Type B pancreatic cell (in vitro differentiated cells): ENCODE measurements at places on chromosomes 16 and 17. TPM values are rescaled to one million over a fixed set of nuclear protein-coding genes. Genes with fewer than 3 reads are reported as not detected.

Gene ZNF629
- 26.9 and 35.5 TPM in 2 replicates for total RNA-seq

Gene P2RX5
- 0.69 and 1.3 TPM in 2 replicates for total RNA-seq

Gene RBL2
- total RNA-seq, result 49.1 and 51.0 TPM in 2 replicates

- DNase-seq, result no peak
Observed at GRCh38 chr16:9115277-9115676, 23.8 kb downstream of the HAPSTR1 start.

GRCh38 chr17:44564429-44564828, 7.1 kb downstream of the FZD2 start:
- no peak for DNase-seq

DNA sequence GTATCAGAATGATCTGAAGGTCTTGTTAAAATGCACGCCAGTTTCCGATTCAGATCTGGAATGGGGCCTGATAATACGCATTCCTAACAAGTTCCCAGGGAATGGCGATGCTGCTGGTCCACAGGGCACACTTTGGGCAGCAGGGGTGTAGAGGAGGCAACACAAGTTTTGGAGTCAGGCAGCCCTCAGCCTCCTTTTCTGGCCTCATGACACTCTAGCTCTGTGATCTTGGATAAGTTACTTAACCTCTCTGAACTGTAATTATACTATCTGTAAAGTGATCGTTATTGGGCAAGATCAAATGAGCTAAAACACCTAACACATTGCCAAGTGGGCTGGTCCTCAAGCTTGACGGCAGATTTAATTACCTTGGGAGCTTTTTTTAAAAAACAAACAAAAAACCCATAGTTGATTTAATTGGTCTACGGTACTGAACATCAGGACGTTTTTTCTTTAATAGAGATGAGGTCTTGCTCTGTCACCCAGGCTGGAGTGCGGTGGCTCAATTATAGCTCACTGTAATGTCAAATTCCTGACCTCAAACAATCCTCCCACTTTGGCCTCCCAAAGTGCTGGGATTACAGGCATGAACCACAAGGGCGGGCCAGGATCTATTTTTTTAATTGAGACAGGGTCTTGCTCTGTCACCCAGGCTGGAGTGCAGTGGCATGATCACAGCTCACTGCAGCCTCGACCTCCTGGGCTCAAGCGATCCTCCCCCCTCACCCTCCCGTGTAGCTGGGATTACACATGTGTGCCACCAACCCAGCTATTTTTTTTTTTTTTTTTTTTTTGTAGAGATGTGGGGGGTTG, 10.0 kb upstream of the MRPS23 start:
- DNase-seq, result no peak

DNA sequence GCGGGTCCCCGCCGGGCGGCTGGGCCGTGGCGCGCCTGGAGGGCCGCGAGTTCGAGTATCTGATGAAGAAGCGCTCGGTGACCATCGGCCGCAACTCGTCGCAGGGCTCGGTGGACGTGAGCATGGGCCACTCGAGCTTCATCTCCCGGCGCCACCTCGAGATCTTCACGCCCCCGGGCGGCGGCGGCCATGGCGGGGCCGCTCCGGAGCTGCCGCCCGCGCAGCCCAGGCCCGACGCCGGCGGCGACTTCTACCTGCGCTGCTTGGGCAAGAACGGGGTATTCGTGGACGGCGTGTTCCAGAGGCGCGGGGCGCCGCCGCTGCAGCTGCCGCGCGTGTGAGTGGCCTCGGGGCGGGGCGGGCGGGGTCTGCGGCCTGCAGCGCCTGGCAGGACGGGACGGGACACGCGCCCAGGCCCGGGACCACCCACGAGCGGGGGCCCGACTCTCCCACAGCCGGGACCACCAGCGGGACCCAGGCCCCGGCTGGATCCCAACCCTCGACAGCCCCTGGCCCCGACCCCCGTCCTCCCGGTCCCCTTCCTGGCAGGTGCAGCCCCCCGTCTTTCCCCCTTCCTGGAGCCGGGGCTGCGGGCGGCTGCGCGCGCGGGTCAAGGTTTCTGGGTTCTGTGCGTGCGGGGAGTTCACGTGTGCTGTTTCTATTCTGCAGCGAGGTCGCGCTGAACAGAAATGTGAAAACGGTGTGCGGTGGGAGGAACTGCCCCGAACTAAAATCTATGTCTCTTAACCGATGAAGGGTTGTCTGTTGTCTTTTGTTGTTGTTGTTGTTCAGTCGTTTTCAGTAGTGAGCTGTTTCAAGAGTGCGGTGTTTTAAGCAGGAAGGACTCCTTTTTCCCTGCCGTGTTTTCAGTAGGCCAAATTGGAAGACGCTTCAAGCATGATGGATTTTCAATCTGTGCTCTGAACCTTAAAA, 705 bp downstream of the FOXK2 start:
- no peak for DNase-seq

DNA sequence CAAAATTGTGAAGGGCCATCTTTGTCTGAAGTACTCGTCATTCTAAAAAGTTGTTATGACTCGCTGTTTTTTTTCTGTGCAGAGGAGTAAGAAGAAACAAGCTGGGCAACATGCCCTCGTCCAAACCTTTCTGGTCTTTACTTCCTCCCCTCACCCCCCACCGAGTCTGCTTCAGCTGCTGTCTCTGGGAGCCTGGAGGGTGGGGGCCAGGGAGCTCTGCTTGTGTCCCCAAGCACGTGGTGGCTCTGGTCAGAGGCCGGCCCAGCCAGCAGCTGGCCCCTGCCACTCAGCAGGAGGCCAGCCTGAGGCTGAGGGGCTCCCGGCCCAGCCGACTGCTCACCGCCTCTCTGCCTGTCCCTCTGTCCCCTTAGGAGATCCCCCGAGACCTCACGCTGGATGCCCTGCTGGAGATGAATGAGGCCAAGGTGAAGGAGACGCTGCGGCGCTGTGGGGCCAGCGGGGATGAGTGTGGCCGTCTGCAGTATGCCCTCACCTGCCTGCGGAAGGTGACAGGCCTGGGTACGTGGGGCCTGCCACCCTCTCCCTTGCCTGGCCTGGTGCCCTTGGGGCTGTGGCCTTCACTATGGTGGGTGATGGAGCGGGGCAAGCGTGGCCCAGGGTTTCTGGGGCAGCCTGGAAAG, 53.7 kb upstream of the LGALS9 start:
- no peak for DNase-seq

DNA sequence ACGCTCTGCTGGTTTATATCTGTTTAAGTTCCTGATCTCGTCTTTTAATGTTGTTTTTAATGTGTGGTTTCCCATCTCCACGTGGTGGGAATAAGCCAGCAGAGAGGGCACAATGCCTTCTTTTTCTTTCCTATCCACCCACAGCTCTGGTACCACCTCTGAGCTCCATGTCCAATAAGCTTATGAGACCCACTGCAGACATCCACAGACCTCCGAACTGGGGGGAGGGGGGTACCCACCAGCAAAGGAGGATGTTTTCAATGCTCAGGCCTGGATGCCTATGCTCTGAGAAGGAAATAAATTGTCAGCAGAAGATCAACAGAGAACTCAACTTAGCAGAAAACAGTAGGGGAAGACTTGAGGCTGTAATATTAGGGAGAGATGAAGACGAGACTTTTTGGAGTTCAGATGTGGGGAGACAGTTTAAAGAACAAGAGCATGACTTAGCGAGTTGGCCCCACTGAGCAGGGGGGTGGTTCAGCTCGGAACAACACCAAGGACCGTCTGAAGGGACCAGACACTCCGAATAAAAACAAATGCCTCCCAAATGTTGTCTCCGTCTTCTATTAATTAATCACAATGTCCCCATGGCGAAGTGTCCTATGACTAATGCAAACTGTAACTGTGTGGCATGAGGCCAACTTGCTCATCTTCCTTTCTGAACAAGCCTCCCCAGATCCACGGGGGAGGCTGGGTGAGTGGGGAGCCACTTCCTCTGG, 62.7 kb downstream of the GAS7 start:
- DNase-seq, result no peak

DNA sequence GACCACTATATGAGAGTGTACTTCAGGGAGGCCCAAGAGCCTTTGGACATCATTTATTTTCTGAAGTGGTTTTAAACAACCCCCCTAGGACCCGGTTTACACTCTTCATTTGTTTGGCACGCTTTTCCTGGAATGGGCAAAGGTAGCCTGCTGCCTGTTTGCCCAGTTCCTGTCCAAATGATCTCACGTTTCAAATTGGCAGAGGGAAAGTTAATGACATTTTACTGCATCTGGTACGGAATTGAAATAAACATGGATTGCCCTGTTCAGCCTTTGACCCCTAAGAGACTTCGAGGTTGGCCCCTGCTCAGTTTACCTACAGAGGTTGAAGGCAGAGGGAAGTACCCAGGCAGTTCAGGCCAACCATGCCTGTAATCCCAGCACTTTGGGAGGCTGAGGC, 5.8 kb upstream of the RPRML start:
- DNase-seq, result no peak

DNA sequence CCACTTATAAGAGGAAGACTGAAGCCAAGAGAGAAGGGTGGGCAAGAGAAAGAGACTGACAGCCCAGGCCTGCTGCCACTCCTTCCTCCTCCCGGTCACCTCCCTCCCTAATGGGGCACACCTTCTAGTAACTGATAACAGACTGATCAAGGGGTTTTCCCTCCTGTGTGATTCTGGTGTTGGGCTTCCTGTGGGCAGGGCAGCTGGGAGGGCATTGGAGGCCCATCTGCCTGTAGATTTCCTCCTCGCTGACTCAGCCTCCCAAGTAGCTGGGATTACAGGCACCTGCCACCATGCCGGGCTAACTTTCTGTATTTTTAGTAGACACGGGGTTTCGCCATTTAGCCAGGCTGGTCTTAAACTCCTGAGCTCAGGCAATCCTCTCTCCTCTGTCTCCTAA, 16.2 kb downstream of the CA4 start:
- DNase-seq, result no peak

DNA sequence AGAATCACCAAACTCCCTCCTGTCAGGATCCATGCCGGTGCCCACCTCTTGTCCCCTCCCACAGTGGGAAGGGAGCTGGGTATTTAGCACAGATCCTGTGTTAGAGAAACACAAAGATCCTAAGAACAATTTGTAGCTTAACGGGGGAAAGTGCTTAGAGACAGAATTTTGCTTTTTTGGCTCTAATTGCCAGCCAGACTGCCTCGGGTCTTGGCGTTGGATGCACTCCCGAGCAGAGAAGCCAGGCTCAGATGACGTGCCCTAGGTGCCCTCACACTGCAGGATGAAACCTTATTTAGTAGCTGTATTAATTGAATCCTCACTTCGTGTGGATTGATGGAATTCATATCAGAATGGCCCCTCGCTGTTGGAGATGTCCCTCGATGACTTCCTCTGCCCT, 22.5 kb upstream of the MAF start:
- no peak for DNase-seq

- no peak for DNase-seq
Observed at GRCh38 chr17:12530161-12530560, 135.5 kb upstream of the MYOCD start.

- DNase-seq, result peak; percentile 82
Observed at GRCh38 chr17:15341385-15341849, at the start of gene TEKT3. Gene TEKT3, minus strand, starts transcription at chr17:15341597. Its CDS starts 10,012 bp downstream, at chr17:15331585.

DNA sequence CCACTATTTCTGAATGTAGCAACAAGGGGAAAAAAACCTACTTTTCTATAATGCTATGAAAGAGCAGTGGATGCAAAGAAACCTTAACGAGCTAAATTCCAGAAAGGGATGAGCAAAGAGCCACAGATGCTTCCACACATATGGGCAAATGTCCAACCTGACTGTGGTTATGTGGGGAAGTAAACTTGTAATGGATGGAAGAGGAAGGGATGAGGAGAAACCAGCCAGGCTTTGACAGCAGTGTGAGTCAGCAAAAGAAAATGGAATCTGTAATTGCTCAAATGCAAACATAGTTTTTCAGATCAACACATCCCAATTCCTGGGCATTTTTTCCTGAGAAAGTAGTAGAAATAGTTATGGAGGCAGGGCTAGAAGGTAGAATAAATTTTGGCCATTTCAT, 204.8 kb upstream of the CPHXL start:
- no peak for DNase-seq

DNA sequence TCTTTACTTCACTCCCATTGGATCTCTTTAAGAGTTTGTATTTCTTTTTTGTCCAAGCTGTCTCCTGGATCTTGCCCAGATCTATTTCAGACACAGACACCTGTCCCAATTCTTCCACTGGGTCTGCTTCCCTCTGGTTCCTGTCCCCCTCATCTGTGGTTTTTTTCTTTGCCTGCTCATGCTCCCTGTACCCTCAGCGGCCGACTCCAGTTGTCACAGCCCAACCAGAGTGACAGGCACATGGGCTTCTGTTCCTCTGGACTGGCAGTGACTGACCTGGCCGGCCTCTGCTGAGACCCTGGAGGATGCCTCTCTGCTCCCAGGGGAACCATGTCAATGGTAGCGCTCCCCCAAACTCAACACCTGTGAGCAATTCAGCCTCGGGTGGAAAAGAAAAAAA, 142.6 kb downstream of the WSCD1 start:
- DNase-seq, result no peak

DNA sequence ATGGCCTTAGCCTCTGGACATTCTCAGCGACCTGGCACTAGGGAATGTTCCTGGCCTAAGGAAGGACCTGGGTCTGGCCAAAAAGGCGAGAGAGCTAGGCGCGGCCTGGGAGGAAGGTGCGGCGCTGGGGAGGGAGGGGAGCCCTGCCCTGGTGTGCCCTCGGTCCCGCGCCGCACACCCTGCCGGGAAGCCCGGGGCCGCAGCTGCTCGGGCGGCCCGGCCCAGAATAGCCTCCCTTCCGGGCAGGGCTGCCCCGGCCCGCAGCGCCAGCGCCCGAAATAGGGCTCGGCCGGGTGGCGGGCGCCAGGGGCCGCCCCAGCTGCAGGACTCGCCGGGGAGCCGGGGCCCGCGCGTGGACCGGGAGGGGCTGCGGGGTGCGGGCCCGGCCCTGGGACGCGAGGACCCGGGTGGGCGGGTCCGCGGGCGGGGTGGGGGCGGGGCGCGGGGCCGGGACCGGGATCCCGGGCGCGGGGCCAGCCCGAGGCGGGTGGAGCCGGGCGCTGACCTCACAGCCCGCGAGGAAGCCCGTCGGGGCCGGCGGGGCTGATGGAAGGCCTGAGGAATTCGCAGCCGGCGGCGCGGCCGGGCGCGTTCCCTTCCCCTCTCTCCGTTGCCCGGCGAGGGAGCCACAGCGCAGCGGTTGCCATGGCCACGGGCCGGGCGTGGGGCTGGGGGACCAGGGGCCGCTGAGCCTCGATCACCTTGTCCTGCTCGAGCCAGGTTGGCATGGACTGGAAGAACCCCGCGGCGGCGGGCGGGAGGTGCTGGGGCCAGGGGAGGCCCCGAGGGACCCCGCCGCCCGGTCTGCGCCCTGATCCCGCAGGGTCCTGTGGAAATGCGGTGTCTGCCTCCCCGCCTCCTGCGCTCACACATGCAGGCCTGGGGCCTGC, 18.1 kb downstream of the SOCS3 start:
- DNase-seq, result no peak

DNA sequence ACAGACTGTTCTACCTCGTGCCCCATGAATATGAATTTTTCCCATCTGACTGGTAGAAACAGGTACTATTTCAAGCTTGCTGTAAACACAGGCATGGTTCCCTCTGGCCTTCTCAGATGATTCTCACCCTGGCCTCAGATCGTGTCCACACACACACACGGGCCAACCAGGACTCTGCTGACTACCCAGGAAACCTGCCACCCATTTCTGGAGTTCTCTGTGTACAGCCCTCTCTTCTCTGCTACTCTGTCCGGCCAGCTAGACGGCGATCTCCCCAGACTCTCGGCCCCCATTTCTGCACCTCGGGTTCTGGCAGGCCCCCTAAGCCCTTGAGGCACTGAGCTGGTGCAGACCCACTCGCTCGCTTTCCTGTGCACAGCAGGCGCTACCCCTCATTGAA, 31.2 kb downstream of the RPA1 start:
- no peak for DNase-seq
